ENCODE measurements at places on chromosomes 2 and 18.

GRCh38 chr2:237345411-237345810, 68.6 kb downstream of the COL6A3 start:
- DNase-seq, result no peak

DNA sequence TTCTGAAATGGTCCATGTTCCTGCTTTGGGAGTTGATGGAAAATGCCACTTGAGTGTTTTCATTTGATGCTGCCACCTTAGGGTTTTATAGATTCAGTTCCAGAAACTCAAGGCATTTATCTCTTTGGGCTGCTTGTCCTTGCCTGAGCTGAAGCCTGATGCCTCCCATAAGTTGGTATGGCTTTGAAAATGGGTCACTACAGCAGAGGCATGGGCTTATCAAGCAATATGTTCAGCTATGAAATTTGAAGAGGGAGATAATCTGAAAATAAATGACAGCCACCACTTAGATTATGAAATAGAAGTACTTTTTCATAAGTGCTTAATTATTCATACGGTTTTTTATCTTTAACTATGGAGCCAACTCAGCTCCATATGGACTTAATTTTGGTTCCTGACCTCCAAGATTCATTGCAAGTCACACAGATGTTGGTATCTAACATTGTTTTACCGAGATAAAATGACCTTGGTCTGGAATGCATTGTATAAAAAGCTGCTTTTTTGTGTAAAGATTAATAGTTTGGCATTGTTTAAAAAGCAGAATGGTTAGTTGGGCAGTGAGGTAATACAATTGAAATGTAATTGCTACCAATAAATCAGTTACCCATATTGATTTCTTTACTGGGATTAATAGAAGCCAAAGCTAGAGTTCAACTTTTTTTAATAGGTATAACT, 4.5 kb downstream of the SLC14A1 start:
- no peak for DNase-seq

- peak; percentile 18 for DNase-seq
These were observed 79.9 kb downstream of the ALK start for GRCh38 chr2:29841386-29842004.

- peak; percentile 57 for DNase-seq
These were observed 233.5 kb upstream of the ATP5MC3 start for GRCh38 chr2:175414882-175415487.

GRCh38 chr2:152584301-152584700, 133.0 kb downstream of the PRPF40A start:
- DNase-seq, result peak; percentile 6

DNA sequence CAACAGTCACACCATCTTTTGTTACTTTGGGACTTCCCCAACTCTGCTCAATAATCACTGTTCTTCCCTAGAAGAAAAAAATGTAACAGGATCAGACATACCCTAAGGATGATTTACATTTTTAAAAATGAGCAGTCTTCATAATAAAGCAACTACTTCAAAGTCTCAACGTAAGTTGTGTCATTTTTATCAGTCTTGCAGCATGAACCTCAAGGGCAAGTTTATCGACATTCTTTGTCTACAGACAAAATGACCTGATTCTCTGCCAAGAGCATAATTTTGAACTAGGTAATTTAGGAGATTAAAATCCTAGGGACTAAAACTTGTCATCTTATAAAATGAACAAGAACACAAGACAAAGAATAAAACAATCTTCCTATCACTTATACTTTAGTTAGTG, 2.3 kb downstream of the HSPD1 start:
- DNase-seq, result no peak

DNA sequence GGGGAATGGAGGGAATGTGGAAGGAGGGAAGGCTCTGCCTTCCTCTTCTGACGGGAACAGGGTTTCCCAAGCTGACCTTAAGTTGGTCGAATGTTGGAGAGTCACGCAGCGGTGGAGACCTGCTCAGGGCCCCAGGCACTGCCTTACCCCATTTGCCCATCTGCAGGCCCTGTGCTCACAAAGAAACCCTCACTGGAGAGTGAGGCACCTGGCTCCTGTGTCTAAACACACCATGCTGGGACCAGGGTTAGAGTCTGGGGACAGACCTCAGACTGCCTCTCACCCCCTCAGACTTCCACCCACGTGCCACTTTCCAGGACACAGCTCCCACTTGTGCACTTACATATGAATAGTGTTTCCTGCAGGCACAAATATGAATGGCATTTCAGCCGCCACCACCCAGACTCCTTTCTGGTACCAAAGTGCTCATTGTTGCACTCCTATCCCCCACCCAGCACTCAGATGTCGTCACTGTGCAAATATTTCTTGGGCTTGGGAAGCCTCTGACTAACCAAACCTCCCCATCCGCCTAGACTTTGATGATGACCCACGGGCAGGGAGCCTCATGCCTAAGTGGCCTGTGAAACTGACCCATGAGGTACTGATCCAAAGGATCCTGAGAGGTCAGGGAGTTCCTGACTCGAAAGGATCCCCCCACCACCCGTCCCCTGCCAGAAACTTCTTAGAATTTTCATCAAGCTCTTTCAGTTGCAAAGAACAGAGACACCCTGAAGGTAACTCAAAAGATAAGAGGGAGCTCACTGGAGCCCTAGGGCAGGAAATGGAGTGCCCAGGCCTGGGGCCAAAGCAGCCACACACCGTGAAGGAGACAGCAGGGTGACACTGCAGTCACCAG, 78.3 kb downstream of the STPG4 start:
- DNase-seq, result peak; percentile 76

GRCh38 chr2:162261032-162261945, 18.0 kb upstream of the FAP start:
- peak; percentile 57 for DNase-seq

GRCh38 chr2:233153146-233153798, 93.1 kb downstream of the INPP5D start:
- DNase-seq, result no peak

DNA sequence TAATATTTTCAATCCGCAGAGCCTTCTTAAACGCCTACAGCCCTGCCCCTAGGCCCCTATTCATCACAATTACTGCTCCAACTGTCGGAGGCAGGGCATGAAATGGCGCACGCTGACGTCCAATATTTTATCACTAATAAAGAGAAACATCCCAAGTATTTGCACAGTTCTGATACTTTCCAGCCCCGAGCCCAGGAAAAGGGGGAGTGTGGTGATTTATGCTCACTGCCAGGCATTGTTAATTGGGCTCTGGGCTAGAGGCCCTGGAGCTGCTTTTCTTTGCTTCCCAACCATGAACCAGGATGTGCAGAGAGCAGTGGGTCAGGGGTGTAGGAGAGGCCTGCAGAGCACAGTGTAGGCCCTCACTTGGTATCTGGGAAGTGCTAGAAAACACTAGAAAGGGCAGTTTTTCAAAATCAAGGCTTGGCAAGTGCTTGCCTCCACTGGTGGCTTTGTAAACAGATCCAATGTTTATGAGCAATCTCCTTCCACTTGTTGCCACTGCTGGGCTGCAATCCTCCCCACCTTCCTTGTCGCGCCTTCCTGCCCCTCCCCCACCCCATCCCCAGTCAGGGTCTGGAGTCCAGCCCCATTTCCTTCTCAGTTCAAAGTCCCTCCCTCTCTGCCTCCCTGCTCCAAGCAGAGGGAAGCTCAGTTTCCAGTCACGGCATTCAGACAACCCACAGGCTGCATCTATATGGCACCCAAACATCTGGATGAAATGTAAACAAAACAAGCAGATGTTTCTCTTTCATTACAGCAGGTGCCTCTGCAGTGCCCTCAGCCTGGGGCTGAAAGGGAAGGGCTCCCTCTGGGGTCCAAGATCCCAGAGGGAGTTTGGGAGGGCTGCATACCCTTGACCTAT, 83.9 kb upstream of the PKDCC start:
- DNase-seq, result peak; percentile 49

GRCh38 chr2:6372317-6372901, 493.3 kb downstream of the CMPK2 start:
- DNase-seq, result no peak

- DNase-seq, result peak; percentile 26
These were observed 143.9 kb upstream of the ITGA6 start for GRCh38 chr2:172283476-172283875.

DNA sequence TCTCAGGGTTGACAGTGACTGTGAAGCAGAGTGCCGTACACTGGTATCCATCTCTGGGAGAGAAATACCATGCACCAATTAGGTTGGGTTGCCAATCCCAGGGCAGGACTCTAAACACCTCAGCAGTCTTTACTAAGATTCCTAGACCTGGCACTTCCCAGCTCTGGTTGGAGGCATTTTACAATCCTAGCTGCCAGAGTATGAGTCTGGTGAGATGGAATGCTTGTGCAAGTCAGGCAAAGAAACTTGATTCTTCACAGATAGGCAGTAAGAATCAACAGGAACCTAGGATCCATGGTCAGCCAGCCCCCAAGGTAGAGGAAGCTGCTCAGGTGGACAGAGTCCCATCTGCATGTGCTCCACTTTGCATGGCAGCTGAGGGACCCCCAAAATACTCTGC, 6.0 kb upstream of the UGT1A5 start:
- DNase-seq, result no peak

- DNase-seq, result no peak
These were observed 571.9 kb upstream of the CNTNAP5 start for GRCh38 chr2:123453046-123453700.

DNA sequence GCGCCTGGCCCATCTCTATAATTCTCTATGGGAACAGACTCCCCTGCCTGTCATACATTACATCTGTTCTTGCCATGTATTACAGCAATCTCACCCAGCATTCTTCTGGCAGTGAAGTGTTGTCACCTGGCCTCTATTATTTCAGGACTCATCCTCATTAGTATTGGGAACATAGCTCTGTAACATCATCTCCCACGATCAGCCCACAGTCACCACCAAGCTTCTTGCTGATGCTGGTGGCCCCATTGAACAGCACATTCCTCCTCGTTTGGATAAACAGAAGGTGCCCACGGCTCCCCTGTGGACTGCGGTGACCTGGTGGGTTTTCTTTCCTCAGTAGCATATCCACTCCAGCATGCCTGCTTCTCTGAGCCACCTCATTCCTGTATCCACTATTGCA, 21.5 kb downstream of the CHCHD5 start:
- DNase-seq, result no peak

All from endothelial cell of umbilical vein (primary cell).